ENCODE measurements at places on chromosomes 6 and 20.

GRCh38 chr6:155399062-155399744 is 56.4 kb downstream of the NOX3 start:
- no peak for DNase-seq

DNA sequence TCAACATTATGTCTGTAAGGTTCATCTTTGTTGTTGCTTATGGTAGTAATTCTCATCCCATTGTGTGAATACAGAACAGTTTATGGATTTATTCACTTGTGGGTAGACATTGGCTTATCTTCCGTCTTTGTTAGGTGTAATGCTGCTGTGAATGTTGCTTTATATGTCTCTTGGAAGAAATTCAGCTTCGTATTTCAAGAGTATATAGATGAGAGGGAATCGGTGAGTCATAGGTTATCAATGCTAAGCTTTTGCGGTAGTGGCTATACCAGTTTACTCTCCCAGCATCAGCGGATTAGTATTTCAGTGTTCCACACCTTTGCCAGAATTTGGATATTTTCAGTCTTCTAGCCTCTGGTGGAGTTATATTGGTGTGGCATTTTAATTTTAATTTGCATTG is 77.8 kb downstream of the ZFAND3 start:
- DNase-seq: no peak

GRCh38 chr20:16694161-16694560 is 35.7 kb upstream of the SNRPB2 start:
- DNase-seq: no peak

GRCh38 chr6:140003217-140003616 is 628.8 kb upstream of the CITED2 start:
- no peak for DNase-seq

DNA sequence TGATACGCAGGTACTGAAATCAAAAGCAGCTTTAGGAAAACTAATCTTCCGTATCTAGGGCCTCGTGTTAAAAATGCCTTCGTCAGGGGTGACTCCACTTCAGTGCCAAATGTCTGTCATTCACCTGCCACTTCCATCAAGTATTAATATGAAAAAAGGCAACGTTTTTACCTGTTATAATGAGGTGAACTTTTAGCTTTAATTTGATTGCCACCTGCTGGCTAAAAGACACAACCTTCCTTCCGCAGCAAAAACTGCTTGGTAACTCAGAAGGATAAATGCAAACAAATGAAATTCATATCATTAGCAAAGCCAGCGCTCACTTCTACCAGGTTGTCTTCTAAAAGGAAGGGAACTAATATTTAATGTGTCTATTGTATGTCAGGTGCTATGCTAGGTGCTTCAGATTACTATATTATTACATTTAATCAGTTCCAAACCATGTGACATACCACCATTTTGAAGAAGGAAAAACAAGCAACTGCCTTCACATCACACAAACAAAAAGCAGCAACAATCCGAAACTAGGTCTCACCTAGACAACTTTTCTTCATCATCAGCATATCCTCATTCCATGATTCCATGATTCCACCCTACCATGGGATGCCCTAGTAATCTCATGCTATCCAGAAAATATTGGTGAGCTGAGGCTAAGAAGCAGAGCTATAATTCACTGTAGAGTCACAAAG is 20.6 kb upstream of the ARHGAP18 start:
- DNase-seq: no peak

DNA sequence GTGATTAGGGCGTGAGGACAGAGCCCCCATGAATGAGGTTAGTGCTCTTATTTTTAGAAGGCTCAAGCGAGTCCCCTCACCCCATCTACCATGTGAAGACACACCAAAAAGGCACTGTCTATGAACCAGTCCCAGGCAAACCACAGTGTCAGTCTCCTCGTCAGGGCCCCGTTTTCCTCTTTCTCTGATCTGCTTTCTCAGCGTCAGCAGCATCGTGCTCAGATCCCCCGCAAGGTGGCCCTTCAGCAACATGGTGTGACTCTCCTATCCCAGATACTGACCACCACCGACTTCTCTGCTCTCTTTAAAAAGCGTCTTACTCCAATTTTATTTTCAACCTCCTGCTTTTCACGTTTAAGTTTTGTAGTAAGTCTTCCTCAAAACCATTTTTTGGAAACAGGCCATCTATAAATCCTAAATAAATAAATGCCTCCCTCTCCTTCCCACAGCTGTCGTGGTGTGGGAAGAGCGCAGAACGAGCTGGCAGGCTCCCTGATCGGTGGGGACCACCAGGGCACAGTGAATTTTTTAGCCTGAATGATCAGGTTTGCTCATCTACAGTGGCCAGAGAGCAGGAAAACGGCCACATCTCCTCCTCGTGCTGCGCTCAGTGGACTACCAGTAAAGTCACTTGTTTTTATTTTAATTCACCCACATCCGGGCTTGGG is 113.1 kb downstream of the BMP7 start:
- DNase-seq: no peak

Measured in anterior cingulate cortex (tissue), 58 donors.